ENCODE measurements at places on chromosomes 6 and 20.

GRCh38 chr6:54248994-54249393 is 59.2 kb upstream of the TINAG start:
- no peak for DNase-seq

GRCh38 chr6:164085091-164086075 is 670.9 kb downstream of the QKI start:
- no peak for DNase-seq

- no peak for DNase-seq
These were observed 13.5 kb downstream of the PIGU start for GRCh38 chr20:34663213-34663943.

DNA sequence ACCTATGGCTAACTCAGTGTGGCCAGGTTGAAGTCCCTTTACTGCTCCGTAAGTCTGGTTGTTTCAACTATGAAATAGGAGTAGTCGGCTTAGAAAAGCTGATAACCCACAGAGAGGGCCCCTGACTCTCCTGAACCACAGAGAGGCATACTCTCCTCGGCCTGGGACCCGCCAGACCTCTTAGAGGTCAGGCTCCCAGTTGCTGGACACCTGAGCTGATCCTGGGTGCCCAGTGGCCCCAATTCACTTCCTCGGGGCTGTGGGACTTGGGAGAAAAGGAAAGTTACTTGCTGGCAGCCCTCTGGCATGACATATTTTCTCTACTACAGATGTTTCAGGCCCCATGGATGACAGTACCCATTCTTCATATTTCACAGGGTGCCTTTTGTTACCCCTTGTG is 34.2 kb upstream of the EYA4 start:
- no peak for DNase-seq

- DNase-seq = no peak
These were observed 68.2 kb upstream of the FUCA2 start for GRCh38 chr6:143579703-143580102.

DNA sequence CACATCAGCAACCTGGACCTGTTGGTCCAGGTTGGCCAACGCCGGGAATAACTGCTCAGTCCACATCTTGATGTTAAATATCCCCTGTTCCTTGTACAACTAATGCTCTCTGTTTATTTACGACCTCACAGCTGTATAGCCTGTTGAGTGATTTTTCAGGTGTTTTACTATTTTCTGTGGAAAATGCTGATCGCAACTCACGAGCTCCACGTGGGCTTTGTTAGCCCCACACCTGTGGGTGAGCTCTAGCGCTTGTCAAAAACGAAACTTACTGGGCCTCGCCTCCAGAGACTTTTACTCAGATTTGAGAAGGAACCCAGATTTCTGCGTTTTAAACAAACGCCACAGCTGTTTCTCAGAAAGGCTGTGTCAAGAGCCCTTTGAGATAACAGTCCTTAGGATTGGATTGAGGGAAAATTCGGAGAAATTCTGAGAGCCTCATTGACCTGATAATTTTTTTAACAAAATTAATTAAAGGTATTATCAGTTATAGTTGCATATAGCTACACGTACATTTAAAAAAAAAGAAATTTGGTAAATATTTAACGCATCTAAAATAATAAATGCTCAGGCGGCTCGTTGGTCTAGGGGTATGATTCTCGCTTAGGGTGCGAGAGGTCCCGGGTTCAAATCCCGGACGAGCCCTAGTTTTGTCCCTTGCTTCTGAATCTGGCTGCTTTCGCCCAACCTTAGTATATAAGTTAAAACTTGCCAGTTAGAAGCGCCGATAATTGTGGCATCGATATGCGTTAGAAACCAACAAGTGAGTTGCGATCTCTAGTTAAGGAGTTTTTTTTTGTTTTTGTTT is 16.7 kb downstream of the HMGN4 start:
- no peak for DNase-seq

DNA sequence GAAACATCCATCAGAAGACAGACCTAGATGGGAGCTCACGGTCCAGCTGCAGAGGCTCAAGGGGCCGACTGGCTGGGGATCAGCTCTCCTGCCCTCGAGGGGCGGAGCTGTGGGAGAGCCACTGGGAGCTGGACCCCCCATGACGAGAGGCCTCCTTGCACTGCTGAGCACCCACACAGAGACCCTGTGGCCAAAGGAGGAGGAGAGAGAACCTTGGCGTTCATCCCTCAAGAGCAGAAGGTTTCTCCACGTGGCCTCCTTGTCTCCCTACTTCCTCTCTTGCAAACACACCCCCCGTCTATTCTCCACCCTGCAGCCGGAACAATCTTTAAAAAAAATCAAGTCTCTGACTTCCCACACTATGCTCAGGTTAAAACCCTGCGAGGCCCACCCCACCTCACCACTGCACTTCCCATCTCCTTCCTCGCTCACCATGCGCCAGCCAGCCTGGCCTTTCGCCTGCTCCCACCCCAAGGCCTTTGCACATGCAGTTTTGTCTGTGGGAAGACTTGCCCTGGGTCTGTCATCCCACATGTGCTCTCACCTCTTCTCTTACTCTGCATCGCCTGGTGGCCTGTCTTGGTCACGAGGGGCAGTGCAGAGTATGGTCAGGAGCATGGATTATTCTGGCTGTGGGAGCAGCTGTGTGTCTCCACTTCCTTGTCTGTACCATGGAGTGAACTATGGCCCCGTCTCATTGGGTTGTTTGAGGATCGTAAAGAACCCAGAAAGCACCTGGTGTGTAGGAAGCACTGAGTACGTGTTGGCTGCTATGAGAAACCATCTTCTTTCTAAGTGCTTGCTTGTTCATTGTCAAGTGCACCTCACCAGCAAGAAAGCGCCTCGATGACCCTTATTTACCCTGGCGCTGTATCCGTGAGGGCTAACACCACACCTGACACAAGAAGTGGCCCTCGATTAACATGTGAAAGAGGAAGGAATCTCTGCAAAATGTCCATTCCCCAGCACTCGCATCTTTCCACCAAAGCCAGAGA is 32.9 kb downstream of the PMEPA1 start:
- DNase-seq = no peak

DNA sequence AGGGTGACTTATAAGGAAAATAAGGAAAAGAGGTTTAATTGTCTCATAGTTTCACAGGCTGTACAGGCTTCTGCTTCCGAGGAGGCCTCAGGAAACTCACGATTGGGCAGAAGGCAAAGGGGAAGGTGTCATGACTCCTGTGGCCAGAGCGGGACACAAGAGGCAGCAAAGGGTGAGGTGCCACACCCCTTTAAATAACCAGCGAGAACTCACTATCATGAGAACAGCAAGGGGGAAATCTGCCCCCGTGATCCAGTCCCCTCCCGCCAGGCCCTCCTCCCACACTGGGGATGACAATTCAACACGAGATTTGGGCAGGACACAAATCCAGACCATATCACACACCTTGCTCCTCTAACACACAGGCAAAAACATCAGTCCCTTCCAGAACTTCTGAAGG is 254.0 kb downstream of the DLL1 start:
- DNase-seq = no peak

DNA sequence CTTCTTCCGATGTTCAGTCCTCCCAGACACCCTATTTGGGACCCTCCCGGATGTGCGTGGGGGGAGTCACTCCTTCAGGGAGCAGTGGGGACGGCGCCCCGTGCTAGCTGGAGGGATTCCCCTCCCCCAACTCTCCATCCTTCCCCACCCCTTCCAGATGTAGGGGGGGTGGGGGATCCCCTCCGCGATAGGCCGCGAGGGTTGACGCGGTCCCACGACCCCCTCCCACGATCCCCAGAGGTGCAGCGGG is 548 bp downstream of the GNL1 start:
- no peak for DNase-seq

- no peak for DNase-seq
These were observed 304.0 kb downstream of the QKI start for GRCh38 chr6:163718537-163718936.

- DNase-seq = no peak
These were observed 205.7 kb downstream of the DOK5 start for GRCh38 chr20:54680872-54681619.

DNA sequence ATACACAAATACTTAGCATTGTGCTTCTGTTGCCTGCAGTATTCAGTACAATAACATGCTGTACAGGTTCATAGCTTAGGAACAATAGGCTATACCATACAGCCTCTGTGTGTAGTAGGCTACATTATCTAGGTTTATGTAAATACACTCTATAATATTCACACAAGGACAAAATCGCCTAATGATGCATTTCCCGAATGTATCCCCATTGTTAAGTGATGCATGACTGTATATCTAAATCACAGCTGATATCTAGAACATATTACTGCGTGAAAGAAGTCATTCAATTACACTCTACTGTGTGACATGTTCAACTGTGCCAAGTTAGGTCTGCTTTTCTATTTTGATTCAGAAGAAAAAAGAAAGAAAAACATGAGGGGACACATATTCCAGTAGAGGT is 633.5 kb downstream of the RFPL4B start:
- no peak for DNase-seq

GRCh38 chr6:120916844-120917243 is 417.4 kb downstream of the TBC1D32 start:
- no peak for DNase-seq

GRCh38 chr6:143279385-143279784 is 171.1 kb downstream of the ADAT2 start:
- DNase-seq = no peak

- no peak for DNase-seq
These were observed 46.0 kb upstream of the BHLHE23 start for GRCh38 chr20:63052571-63053431.

GRCh38 chr6:131773284-131773950 is 34.4 kb upstream of the ENPP1 start:
- DNase-seq = no peak

DNA sequence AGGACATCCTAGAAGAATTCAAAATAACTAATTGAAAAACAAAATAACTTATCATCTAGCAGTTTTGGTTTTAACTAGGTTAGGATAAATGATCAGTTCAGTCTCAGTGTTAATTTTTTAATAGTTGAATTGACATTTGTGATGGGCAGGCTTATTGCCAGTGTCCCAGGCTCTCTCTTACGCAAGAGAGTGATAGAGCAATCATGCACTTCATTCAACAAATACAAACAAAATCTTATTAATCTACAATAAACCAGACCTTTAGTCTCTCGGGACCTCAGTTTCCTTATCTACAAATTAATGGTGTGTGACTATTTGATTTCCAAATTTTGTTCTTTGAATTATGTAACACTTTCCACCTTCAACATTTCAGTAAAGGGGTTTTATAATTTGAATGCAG is 385.9 kb upstream of the JAG1 start:
- no peak for DNase-seq

DNA sequence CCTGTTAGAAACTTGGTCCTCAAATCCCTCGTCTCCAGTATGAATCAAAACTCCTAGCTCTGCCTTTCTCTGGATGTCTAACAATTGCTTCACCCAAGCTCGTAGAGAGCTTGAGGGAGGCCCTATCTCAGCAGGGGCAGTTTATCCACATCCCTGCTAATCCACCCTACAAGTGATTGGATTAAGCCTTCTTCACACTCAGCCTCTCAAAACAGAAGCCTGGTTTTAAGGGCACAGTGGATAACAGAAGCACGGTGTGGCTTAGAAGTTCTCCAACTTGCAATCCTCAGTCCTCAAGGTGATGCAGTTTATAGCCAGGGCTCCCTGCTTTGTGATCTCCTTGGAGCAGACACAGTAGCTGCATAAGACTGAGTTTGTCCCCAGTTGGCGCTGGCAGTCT is 383.9 kb downstream of the KIF16B start:
- DNase-seq = no peak

- no peak for DNase-seq
These were observed 167.1 kb downstream of the LAMA2 start for GRCh38 chr6:129050086-129050485.

DNA sequence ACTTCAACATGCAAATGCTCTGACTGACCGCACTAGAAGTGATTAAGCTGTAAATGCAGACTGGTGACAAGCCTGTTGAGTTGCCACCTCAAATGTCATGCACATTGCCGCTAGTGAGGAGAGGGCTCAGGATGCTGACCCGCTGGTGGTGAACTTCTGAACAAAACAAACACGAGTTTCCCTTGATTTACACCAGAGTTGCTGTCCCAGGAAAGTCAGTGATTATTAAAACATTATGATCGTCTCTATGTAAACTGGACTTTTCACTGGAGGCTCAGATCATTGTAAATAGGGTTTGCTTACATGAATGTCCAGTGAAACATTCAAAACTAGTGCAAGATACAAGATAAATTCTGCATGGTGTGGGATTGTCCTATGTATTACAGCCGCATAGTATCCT is 420.1 kb downstream of the PREX1 start:
- DNase-seq = no peak

GRCh38 chr6:159533016-159533415 is 160.0 kb downstream of the SOD2 start:
- no peak for DNase-seq

DNA sequence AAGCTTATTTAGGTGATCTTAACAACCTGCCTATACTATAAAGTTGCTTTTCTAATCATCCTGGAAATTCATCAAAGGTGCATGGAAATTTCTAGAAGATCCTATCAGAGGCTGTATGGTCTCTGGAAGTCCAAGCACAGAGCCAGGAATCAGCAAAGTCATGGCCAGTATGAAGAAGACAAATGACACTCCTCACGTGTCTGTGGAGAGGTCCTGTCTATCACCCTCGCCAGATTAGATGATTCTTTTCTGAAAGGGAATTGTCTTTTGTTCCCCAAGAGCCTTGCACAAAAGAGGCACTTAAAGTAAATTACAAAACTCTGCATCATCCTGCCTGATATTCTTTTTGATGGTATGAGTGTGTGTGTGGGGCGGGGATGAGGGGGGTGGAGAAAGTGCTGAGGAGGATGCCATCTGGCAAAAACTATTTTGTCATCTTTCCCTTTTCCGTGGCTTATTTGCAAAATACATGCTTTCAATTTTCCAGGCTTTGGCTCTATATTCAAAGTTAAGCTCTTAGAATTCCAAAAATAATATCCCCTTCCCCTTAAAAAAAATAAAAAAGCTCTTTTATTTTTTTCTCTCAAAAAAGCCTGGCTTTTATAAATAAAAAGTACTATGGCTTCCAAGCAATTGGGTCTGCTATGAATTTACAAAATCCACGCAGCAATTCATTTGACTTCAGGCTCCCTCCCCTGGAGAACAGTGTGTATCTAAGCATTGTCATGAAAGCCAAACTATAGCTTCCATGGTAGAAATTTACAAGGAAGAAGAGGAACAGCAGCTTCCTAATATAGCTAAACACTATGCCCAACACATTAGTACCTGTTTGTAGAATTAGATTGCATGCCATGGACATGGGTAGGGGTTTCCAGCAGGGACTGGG is 185.2 kb upstream of the ARG1 start:
- DNase-seq = no peak

DNA sequence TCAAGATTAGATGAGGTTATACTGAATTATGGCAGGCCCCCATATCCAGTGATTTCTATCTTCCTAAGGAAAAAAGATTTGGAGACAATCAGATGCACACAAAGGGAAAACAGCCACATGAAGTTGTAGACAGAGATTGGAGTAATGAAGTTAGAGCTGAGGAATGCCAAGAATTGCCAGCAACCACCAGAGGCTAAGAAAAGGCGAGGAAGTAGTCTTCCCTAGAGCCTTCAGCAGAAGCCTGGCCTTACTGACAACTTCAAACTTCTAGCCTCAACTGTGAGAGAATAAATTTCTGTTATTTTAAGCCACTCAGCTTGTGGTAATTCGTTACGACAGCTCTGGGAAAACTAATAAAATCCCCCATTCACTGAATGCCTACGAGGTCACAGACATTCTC is 473.9 kb downstream of the COL12A1 start:
- no peak for DNase-seq
